Left ventricle myocardium superior (tissue), 1 donor: ENCODE measurements at places on chromosomes 3 and 15. TPM values are rescaled to one million over a fixed set of nuclear protein-coding genes. Genes with fewer than 3 reads are reported as not detected.

GALK2 gene
- total RNA-seq, result 38.3 TPM

SLC38A3 gene
- 10.4 TPM for total RNA-seq

SLC28A2 gene
- total RNA-seq, result not detected

DAPK2 gene
- 43.4 TPM for total RNA-seq

LRRC3B gene
- total RNA-seq, result 0.10 TPM

SEMA5B gene
- total RNA-seq, result 4.2 TPM

FOXB1 gene
- total RNA-seq, result not detected

PRKAR2A gene
- 58.3 TPM for total RNA-seq

THAP10 gene
- 4.7 TPM for total RNA-seq
